ENCODE measurements at places on chromosomes 3 and 15.

- DNase-seq = no peak
Observed at GRCh38 chr3:101529816-101530685, 17.0 kb upstream of the SENP7 start.

- DNase-seq = no peak
Observed at GRCh38 chr3:73422571-73422970, 202.2 kb downstream of the PDZRN3 start.

DNA sequence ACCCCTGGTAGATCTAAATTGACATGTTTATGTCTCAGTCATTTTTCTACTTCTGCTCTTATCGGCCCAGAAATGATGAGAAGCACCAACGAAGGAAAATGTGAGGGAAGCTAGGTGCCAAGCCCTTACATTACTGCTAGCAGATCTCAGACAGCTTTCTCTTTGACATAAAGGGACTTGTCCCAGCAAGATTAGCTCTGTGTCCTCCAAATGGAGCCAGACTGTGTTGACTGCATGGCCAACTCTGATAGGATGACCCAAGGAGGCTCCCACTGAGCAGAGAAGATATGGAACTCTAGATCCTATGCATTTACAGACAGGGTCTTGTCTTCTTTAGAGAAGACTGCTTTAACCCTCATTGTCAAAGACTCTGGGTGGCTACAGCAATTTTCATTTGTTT lies 2.8 kb upstream of the MCTP2 start:
- no peak for DNase-seq

GRCh38 chr15:37246065-37246464 lies 145.7 kb upstream of the MEIS2 start:
- no peak for DNase-seq

GRCh38 chr15:64975390-64975789 lies 14.3 kb downstream of the SPG21 start:
- DNase-seq = no peak

GRCh38 chr3:190941694-190942260 lies 79.3 kb upstream of the GMNC start:
- DNase-seq = no peak

DNA sequence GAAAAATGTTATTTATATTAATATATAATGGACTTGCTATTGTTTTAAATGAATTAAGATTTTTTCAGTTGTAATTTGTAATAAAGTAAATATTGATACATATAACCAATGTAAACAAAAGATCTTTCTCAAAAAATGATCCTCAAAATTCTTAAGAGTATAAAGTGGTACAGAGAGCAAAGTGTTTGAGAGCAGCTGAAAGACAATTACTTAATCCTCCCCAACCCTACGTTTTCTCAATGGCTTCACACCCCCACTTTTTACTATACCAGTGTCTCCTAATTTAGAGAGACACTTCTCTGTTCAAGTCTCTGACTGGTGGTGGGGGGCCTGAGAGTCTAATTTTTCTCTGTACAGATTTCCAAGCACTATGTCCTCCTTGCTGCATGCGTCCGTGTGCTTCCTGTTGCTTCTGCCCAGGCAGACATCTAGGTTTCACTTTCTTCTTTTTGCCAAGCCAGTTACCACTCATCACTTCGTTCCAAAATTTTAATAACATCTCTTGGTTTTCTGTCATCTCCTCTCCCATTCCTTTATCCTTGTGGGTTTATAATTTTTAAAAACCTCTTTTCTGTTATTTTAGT lies 276.3 kb upstream of the DNAJC19 start:
- DNase-seq = no peak

DNA sequence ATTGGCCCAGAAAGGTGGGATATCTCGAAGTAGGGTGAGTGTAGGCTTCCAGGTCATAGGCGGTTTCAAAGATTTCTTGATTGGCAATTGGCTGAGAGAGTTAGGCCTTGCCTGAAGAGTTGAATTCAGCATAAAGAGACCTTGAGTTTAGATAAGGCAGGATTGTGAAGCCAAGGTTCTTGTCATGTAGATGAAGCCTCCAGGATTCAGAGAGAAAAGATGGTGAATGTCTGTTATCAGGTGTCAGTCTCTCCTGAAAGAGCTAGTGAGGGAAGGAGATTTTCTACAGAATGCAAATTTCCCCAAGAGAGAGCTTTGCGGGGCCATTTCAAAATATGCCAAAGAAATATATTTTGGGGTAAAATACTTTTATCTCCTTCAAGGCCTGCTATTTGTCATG lies 217.0 kb upstream of the TLE3 start:
- no peak for DNase-seq

DNA sequence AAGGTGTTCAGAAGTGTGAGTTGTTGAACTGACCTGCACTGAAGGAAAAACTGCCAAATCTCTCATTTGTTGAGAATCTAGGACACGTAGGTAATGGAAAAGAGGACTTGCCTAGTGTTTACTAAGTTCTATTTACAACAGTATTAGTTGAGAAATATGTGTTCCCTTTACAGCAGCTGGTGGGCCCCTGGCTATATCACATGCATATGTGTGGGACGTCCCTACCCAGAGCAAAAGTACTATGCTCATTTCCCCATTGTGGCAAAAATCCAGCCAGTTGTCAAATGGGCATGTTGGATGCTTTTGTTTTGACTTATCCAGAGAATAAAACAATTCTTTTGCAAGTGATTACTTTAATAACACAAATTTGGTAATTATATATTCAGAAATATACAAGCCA lies 113.3 kb upstream of the PTX3 start:
- no peak for DNase-seq

DNA sequence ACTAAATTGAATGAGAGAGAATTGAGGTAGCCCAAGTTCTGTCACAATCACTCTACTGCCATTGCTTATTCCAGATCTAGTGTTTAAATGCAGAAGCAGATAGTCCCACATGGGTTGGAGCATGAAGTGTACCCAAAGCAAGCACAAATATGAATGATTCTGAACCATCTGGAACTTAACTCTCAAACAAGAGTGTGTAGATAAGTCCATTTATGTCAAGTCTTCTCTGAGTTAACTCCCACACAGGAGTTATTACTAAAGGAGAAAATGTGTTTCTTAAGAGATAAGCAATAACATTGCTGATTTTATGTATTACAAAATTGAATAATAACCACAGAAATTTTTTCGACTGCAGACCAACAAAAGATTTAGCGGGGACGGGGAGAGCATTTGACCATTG lies 33.6 kb downstream of the PAQR9 start:
- DNase-seq = no peak

- no peak for DNase-seq
Observed at GRCh38 chr15:99999282-100000070, 266.2 kb upstream of the LYSMD4 start.

DNA sequence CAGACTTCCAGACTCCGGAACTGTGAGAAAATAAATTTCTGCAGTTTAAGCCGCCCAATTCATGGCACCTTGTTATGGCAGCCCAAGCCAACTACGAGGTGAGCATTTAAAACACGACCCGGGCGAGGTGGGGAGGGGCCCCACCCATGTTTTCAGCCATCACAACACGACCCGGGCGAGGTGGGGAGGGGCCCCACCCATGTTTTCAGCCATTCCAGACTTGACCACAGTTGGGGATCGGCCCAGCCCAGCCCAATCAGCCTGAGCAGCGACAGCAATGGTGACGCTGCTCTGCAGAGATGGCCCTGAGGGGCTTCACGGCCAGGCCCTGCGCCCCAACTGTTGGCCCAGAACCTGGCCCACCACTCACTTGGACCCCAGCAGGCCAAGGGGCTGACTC lies 93.1 kb downstream of the ATP10A start:
- no peak for DNase-seq

GRCh38 chr15:42154212-42154941 lies 2.1 kb downstream of the PLA2G4F start:
- DNase-seq = no peak

DNA sequence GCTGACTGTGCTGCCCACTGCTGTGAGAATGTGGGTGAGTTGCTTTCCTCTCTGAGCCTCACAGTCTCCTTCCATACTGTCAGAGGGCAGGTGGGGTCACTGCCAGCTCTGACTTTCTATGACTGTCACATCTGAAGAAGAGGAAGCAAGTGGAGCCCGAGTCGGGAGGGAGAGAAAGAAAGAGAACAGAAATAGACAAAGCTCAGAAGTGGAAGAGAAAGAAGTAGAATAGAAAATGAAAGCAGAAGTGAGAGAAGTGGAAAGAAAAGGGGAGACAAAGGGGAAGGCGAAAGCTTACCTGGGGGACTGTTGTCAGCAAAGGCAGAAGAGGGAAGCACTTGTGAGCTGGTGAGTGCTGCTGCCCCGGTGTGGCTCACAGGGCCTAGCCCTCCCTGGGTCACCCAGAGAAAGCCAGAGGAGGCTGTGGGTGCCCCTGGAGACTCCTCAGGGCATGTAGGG lies 57.9 kb downstream of the EPHB1 start:
- DNase-seq = no peak

Data from nucleus accumbens (tissue), 56 donors.